ENCODE measurements at places on chromosomes 5 and 9.

DNA sequence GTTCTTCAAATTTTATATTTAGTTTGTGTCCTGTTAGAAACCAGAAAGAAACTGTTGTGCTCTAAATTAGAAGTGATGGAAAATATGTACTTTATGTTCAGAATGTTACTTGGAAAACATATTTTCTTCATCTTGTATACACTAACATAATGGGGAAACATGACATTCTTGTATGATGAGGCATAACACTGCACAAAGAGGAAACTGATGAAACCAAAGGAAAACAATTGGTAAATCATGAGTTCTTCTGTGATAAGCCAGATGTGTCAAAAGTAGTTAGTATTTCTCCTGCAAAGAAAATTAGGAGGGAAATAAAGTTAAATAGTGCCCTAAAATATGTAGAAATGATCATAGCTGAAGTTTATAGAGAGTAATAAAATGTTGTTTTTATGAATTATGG, 111.1 kb upstream of the FBN2 start:
- no peak for DNase-seq

DNA sequence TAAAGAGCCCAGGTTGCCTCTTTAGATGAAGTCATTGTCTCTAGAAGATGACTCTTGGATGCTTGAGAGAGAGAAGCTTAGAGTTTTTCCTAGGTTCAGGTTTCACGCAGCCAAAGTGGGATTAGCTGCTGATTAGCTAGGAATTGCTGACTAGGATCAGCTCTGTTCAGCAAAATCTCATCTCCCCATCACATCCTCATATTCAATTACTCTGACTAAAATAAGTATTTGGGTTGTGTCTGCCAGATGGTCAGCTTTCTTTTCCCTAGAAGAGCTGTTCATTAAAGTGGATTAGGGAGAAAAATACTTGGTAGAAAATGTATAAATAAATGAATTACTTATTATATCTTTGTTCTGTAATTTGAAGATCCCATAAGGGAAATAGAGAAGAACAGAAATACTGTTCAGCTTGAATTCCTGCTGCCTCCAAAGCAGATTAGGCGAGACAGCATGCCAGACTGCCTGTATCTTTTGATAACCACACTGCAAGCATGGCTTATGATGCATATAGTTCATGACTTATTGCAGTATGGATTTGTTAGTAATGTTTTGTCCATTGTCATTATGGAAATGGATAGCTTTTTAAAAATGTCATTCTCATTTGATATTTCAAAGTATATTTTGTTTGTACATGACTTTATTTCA, 184.8 kb upstream of the CD180 start:
- no peak for DNase-seq

DNA sequence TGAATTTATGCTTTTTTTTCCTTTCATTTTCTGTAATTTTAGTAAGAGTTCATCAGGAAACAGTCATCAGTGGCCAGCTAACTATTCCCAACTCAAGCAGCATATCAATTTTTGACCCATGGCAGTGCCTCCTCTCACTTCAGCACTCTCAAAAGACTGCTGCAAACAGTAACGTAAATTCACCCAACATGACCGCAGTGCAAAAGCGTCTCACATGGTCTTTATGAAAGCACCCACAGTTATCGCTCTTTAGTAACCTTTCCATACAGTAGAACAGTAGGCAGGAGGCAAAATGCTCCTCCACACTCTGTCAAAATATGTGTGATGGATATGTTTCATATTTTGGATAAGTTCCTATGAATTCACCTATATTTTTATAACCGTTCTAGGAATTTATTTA, 48.6 kb downstream of the PARP8 start:
- DNase-seq, result no peak

DNA sequence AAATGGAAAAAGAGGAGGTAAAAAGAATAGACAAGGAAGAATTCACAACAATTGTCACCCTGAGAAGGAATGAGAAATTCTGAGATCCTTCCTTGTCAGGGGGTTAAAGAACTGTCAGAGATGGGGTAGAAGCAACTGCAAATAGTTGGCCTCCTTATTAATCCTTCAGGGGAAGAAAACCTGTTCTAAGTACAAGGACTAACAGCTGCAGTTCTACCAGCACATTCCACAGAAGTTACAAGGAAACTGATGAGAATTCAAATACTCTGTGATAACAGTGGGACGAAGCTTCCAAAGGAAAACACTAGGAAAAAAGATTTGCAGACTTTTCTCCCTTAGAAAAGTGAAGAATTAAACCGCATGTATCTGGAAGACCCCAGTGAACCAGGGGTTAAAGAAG, 93.7 kb downstream of the OR2K2 start:
- DNase-seq, result no peak

DNA sequence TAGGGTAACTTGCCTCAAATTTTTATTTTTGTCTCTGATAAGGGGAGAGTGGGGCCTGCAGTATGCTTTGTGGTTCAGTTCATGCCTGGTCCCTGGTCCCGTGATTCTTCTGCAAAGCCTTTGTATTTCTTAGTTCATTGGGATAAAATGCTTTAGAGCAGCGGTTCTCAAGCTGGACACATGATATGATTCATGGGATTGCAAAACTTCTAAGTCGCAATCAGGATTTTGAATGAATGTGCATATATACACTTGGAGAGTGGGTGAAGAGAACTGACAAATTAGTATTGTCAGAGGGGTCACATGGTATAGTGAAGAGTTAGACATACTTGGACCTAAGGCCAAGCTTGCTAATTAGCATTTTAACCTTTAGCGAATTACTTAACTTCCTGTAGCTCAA, 265.4 kb upstream of the KLF9 start:
- DNase-seq, result no peak

- no peak for DNase-seq
These were observed 107.1 kb upstream of the POC5 start for GRCh38 chr5:75824323-75824722.

Measured in Caki2 (cell line).